CD4-positive, alpha-beta T cell treated with Interleukin-15 for 4 hours (primary cell): ENCODE measurements at places on chromosomes 7 and 10.

- DNase-seq: no peak
Observed at GRCh38 chr7:118949031-118949430, 724.5 kb downstream of the ANKRD7 start.

DNA sequence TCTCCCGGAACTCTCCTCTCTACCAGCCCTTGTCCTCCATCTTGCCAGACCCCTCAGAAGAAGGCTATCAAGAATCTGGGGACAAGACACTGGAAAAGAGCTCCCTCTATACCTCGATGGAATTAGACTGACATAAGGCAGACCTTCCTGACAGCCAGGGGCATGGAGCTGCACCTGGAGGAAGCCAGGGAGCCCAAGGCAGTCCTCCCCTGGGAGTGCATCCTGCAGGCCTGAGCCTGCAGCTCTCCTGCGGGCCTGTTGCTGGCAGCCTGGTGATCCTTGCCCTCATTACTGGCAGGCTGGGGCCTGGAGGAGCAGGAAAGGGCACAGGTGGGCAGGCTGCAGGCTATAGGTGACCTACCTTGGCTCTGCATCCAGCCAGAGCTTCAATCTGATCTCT is 323.4 kb downstream of the GRID1 start:
- DNase-seq: no peak

DNA sequence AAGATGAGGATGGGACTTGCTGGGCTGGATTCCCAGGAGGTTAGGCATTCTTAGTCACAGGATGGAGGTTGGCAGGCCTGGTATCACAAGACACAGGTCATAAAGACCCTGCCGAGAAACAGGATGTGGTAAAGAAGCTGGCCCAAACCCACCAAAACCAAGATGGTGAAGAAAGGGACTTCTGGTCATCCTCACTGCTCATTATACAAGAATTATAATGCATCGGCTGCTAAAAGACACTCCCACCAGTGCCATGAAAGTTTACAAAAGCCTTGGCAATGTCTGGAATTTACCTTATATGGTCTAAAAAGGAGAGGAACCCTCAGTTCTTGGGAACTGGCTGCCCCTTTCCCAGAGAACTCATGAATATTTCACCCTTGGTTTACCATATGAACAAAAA is 345.5 kb upstream of the POM121L12 start:
- DNase-seq: no peak

DNA sequence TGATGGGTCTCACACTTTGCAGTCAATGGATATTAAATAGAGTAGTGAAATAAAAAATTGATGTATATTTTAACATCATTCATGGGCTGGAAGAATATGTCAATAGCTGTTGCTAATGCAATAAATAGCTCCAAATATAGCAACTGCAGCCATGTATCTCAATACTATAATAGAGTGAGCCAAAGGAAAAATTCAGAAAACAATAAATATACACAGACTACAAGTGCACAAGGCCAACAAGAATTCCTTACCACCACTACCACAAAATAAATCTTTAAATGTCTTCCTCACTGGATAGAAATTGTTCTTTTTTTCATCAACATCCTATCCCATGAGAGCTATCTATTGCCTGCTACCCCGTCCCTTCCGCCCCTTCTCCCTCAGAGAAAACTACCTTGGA is 113.1 kb upstream of the TRIM24 start:
- no peak for DNase-seq

GRCh38 chr10:4677296-4678021 is 148.5 kb upstream of the AKR1E2 start:
- no peak for DNase-seq

- no peak for DNase-seq
Observed at GRCh38 chr7:101754424-101755159, 62.8 kb upstream of the CUX1 start.

DNA sequence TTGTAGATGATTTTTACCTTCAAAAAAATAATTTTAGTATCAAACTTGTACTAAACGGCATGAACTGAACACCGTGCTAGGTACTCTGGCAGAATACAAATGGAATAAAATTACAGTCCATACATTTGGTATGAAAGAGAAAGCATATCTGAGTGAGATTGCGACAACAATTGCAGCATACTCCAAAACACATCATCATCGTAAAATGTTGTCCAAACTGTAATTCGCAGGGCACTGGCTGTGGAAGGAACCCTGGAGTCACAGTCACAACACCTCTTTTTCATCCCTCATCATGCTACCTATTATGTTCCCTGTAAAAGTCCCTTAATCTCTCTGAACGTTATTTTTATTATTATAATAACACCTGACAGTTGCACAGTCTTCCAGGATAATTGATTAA is 13.5 kb downstream of the CREM start:
- DNase-seq: no peak

GRCh38 chr7:138029941-138030340 is 28.1 kb upstream of the CREB3L2 start:
- no peak for DNase-seq

GRCh38 chr10:77887631-77888355 is 38.8 kb downstream of the DLG5 start:
- DNase-seq: no peak

DNA sequence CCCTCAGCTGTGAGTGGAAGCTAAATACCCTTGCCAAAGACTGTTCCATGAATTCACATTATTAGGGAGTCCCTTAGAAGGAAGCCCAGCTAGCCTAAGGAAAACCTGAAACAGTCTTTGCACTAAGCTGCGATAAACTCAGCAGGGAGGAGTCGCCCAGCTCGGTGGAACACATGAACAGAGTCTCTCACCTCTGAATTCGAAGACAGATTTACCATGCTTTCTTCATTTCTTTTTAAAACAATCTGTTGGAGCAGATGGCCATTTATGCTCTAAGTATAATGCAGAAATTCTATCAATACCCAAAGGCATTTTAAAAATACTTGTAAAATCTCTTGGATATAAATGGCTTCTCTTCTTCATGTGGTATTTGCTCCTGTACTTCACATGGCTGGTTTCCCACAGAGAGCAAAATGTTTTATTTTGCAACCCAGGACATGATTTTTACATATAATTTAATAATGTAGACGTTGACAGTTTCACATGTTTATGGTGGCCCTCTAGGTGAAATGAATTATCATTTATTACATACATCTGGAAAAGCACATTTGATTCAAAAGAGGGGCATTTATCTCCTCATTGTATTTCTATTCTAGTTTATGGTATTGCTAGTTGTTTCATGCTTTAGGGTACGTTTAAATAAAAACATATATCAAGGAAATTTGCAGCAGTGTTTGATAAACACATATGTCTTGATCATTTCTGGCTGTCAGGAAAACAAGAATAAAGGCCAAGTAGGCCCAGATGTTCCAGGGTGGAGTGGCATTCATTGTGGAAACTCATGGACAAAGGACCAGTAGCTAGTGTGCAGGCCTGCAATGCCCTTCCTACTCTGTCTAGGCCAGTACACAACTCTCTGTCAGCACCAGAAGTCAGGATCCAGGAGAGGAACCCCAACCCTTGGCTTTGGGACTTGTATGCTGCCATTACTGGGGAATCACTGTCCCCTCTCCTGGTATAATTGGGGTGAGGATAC is 52.2 kb downstream of the LRGUK start:
- no peak for DNase-seq

DNA sequence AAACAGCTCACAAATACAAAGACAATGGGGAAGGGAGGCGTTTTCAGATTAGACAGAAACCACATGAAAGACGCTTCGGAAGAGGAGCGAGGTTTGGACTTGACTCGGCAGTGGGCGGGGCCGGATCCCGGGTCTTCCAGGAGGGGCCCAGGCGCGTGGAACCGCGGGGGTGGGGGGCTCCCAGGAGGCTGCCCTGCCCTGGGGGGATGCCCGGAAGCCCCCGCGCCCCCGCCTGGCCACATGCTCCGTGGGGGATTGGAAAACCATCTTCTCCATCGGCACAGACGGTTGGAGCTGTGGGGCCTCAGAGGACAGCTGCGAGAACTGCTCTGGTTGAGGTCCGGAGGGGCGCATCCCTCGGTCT is 186.0 kb upstream of the SHH start:
- no peak for DNase-seq

GRCh38 chr7:119007236-119007635 is 782.7 kb downstream of the ANKRD7 start:
- DNase-seq: no peak

DNA sequence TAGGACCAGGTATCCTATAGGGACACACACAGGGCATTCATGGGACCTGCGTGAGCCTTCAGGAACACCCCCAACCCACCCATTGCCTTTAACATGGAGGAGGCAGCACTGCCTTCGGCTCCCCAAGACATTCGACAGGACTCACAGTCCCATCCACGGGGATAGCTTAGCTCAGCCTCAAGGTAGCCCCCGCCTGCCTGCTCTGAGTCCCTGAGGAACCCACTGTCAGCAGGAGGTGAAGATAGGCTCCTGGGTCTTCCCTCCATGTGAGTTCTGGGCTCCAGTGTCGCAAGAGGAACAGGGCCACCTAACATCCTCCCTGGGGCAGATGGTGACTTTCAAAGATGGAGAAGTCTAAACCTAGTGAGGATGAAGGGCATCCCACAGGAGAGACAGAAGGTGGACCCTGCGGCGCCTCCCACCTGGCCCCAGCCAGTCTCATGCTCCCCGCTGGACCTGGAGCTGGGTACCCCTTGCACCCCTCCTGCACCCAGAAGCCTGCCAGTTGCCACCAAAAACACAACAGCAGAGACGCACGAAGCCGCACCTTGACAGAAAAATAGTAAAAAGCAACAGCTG is 4.9 kb upstream of the ADIRF start:
- no peak for DNase-seq

GRCh38 chr10:111452153-111452552 is 375.3 kb downstream of the ADRA2A start:
- DNase-seq: no peak

- DNase-seq: no peak
Observed at GRCh38 chr7:31603046-31603445, 84.0 kb upstream of the PPP1R17 start.

DNA sequence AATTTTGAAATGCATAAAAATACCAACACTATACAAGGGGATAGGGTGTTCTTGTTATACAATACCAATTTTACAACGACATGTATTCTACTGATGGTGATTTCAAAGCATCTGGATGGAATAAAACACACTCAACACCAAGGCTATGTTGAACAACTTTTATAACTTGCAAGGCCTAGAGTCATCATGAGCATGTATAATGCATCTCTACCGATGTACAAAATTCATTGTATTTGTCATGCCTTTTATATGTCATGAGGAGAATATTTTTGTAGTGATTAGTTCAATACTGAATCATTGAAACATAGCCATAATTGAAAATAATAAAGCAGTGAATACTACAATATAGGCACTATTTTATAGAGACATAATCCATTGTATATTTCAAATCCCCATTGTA is 160.2 kb downstream of the ETV1 start:
- no peak for DNase-seq

GRCh38 chr10:759898-760477 is 70.5 kb upstream of the DIP2C start:
- DNase-seq: no peak

GRCh38 chr7:48904975-48905374 is 19.4 kb upstream of the CDC14C start:
- DNase-seq: no peak

DNA sequence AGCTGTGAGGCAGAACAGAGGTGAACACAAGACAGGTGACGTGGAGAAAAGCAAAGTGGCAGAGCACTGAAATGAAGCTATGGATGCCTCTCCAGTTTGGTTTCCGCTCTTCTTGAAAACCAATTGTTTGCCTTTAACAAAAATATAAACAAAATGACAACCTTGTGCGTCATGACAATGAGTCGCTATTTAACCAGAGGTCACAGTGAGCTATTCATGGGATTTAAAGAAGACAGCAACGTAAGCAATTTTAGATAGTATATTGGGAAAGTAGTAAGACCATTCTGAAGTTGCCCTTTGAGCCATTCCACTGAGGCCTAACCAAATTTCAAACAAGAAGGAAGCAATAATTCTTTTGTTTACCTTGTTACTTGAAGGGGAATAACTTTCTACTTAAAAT is 15.2 kb upstream of the LRRTM3 start:
- DNase-seq: no peak
